ENCODE measurements at places on chromosomes 7 and 10. TPM values are rescaled to one million over a fixed set of nuclear protein-coding genes. Genes with fewer than 3 reads are reported as not detected.

The TCAF2 gene
- total RNA-seq, result 3.1 TPM

- no peak for DNase-seq
Measured at GRCh38 chr7:50121286-50121685, 28.2 kb upstream of the ZPBP start.

DNA sequence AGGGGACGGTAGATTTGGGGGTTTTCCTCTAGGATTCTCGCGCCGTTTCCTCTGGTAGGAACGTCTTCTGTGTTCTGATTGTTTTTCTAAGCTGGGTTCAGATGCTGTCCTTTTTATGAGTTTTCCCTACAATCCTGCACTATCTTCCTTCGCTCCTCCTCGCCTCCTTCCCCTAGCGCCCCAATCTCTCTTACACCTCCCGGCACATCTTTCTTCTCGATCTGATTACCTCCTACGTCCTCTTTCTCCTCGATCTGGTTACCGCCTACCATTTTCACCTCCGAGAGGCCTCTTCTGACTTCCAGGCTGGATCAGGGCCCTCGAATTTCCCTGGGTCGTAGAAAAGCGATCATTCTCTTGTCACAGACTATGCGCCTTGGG lies 413 bp downstream of the BUD31 start:
- DNase-seq, result no peak

The FAM180A gene
- total RNA-seq, result 0.63 TPM

The NPSR1 gene
- 0.58 TPM for total RNA-seq

- DNase-seq, result no peak
Measured at GRCh38 chr10:35456153-35456720, 119.9 kb downstream of the CCNY start.

GRCh38 chr7:44473295-44473694 lies 17.2 kb downstream of the NUDCD3 start:
- DNase-seq, result no peak

GRCh38 chr7:50207251-50207564 lies 97.3 kb upstream of the IKZF1 start:
- DNase-seq, result no peak

DNA sequence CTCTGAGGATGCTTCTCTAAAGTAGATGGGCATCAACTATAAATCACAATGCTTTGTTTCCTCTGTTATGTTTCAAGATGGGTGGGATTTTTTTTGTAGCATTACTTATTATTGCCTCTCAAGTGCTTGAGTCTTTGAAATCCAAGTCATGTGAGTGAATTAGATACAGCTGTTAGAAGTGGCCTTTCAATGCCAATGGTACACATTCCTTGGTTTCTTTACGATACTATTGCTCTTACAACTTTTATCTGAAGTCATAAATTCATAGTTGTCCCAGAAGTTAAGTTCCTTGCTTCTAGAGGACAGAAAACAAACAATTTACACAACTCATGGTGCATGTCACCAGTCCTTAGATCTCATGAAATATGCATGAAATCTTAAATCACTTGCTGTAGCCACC lies 15.5 kb downstream of the CFTR start:
- no peak for DNase-seq

DNA sequence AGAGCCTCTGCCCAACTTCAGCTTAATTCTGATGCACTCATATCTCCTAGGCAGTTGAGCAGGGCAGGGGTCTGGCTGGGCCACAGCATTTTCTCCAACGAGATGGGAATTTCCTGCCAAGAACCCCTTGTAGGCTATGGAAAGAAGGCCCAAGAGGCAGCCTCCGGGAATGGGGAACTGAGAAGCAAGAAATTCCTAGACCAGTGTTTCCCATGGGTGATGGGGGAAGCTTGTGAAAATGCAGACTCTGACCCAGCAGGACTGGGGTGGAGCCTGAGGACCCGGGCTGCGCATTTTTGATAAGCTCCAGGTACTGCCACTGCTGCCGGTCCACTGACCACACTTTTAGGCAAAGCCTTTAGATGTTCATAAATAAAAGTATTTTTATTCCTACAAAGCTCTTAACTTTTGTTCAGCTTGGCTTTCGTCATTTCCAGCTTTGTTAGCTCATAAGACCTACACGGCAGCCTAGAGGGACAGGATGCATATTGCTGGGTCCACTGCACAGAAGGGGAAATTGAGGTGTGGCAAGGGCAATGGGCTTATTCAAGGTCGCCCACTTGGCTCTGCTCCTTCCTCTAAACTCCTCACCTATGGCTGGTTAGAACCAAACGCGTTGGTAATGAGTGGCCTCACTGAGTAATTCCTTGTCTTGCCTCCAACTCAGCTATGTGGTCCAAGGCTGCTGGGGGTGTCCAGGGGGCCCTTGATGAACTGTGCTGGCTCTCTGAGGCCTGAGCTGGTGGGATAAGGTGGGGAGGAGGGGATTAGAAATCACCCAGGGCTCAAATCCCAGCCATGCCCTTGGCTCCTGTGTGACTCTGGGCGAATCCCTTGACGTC lies 29.5 kb downstream of the ZCCHC24 start:
- DNase-seq, result no peak

GRCh38 chr7:132866144-132866531 lies 215.8 kb downstream of the CHCHD3 start:
- DNase-seq, result no peak

DNA sequence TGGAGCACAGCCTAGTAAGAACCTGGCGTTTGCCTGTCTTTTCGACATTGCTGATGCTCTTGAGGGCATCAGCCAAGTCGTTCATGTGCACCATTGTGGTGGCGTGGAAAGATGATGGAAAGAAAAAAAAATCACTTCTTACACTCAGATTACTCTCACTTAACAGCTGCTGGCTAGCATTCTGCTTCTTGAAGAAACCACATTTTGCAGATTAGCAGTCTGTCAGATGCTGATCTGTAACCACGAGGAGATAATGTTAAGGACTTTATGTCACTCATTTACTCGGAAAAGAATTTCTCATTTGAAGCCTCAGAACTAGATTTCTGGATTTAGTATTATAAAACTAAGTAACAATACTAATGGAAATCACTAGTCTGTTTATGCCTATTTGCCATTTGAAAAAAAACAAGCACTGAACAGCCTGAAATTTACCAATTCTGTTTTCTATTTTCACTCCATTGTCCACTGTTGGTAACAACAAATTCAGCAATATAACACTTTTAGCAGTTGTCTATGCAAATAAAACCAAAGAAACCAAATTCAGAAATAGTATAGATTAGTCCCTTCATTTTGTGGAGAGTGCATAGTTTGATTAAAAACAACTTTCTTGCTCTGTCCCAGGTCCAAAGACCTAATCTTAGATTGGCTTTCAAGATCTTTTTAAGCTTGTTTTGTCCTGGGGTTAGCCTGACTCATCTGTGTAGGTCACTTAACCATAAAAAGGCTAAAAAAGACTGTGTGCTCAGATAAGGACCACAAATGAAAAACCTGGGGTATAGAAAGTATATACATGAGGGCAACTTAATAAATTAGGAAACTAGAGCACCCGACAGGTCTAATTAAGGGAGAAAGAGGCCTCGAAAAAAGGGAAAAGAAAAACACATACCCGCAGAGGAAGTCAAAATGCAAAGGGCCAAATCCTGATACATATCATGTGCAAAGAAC lies 67.5 kb downstream of the NT5C2 start:
- no peak for DNase-seq

DNA sequence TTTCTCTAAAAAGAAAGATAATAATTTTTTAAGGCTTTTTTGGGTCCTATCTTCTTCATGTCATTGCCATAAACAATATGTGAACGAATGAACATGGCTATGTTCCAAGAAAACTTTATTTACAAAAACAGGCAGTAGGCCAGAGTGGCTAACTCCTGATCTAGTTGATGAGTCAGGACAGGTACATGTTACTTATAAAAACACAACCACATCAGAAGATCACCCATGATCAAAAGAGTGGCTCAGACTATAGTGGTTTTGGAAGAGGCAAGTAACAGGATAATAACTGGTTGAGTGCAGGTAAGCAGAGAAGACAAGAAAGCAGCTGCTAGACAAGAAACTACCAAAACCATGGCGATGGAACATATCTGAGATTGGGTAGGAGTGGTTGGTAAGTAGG lies 468.7 kb downstream of the KCNMA1 start:
- no peak for DNase-seq

DNA sequence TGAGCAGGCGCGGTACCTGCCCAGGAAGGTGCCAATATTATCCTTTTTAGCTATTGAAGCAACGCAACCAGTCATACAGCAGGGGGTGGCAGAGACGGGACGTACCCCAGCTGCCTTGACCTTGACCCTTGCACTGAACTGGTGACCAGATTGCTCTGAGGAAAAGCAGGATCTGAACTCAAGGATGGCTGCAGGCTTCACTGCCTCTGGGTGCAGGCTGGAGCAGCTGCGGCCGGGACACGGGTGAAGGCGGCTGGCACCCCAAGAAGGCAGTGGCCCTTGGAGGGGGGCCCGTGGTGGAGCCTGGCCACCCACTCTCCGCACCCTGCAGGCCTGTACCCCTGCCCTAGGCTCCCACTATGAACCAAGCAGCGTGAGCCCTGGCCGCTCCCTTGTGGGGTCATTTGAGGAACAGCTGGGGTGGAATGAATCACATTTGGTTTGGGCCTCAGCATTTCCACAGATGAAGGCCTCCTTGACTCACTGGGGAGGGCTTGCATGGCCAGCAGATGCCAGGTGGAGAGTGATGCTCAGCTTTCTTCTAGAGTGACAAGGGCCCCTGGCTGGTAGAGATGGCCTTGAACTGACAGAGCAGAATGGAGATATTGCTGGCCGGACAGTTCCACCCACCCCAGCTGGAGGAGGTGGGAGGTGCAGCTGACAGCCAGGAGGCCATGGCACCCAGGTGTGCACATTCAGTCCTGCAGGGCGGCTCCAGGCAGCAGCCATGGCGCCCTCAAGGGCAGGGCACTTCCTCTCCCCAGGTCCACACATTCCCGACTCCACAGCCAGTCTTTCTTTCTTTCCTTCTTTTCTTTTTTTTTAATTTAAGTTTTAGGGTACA lies 218.7 kb downstream of the WDR37 start:
- no peak for DNase-seq

DNA sequence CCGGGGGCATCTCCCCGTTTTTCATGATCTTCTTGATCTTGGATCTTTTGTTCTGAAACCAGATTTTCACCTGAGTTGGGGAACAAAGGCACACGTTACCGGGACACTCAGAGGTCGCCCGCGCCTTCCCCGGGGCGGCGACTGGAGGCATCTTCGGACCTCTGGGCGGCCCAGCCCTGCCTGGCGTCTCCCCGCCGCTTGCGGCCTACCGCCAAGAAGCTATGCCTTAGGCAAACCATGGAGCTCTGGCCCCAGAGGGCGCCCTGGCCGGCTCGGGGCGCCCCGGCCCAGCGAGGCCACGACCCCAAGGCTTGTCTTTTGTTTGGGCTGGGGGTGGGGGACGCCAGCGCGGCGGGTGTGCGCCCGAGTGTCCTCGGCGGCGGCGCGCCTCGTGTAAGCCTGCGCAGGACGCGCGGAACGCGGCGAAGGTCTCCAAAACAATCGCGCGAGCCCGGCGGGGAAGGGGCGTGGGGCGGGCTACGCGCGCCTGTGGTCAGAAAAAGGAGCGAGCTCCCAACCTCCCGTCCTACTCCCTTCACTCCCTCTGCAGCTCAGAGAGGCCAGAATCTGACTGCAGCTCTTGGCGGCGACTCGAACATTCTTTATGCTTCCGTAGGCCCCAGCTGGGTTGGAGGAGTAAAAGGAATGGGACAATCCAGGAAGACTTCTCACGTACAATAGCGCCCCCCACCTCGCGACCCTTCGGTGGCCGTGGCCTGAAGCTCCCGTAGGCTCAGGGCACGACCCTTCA lies 3.5 kb downstream of the DLX5 start:
- no peak for DNase-seq

DNA sequence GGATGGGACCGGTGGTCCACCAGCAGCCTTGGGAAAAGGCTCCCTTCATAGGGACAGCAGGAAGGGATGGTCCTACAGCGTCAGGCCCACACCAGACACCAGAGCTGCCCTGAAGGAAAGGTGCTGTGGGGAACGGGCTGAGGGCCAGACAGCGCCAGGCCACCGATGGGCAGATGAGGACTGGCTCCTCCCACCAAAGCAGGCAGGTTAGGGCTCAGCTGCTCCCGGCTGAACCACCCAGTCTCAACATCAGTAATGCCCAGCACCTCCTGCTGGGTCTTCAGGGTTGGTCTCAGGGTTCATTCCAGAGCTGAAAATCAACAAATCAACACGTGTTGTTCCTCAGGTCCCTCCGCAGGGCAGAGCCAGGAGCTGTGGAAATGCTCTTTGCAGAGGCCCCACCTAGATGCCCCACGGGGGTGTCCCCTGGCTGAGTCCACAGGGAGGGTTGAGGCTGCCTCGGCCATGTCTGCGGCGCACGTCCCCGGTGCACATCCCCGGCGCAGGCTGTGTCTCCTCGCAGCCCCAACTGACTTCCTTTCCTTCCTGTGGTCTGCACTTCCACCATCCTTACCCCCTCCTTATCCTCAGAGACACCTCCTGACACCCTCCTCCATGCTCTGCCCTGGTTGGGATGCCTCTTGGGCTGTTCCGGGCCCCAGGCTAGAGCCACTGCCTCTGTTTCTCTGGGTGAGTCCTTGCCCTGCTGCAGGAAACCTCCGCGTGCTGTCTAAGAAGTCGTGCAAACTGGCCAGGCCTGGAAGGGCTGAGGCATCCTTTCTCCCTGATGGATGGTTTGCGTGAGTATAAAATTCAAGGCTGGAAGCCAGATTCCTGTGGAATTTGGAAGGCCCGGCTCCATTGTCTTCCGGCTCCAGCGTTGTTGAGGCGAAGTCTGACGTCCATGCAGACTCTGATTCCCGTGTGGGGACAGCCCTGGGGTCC lies 32.8 kb upstream of the CFAP46 start:
- DNase-seq, result no peak

The HOXA7 gene
- total RNA-seq, result 3.7 TPM

The RBP4 gene
- 1.9 TPM for total RNA-seq

The GPR85 gene
- total RNA-seq, result 15.3 TPM

- DNase-seq, result no peak
Measured at GRCh38 chr7:18927134-18927533, 190.3 kb downstream of the TWIST1 start.

DNA sequence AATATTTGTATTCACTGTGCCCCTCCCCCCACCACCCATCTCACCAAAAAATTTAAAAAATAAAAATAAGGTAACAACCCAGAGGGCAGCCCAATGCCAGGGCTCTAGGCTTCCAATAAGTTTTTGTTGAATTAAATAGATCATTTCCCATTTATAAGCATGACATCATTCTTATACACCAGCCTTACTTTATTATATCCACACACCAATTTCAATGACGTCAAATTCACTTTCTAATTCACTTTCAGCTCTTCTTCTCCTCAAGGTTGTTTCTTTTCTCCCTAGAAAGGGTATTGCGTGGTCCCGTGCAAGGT lies 1.2 kb upstream of the DKK1 start:
- no peak for DNase-seq

DNA sequence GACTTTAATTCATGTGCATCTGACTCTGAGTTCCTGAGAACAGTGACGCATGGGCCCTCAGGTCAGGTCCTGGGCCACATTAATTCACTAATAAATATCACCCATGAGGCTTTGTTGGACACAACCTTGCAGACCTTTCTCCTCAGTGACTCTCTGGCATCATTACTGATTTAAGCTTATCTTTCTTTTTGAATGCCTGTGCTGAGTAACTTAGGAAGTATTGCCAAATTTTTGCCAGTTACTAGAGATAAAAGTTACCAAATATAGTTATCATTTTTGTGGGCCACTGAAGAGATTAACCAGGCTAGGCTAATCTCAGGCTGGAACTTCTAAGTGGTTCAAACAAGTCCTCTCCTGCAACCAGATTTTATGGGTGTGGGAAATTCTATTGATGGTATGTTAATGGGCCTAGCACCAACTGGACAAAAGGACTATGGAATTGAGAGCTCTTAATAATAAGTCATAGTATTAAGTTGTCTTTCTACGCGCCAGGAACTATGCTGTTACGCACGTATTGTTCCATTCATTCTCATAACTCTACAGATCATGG lies 28.8 kb upstream of the PRTFDC1 start:
- DNase-seq, result no peak

- no peak for DNase-seq
Measured at GRCh38 chr10:77371848-77372799, 265.5 kb downstream of the KCNMA1 start.

The PCLO gene
- 6.5 TPM for total RNA-seq
